NCI-H1105 (cell line): ENCODE measurements at places on chromosomes 12 and 14.

GRCh38 chr12:132474237-132474741 is 15.7 kb upstream of the FBRSL1 start:
- no peak for DNase-seq

DNA sequence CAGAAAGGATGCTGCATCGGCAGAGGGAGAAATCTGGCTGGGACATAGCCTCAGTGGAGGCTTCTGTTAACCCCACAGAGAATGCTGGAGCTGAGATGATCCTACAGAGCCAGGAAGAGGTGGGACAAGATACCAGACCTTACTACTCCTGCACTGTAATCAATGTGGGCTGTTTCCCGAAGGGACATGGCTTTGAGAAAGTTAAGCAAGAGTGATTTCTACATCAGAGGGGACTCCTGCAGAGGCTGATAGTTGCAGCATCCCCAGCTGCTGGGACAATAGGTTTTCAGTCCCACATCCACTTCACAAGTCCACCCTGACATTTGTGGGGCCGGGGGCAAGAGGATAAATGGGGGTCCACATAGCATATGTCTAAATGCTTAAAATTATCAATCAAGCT is 22.5 kb upstream of the CMKLR1 start:
- DNase-seq = no peak

DNA sequence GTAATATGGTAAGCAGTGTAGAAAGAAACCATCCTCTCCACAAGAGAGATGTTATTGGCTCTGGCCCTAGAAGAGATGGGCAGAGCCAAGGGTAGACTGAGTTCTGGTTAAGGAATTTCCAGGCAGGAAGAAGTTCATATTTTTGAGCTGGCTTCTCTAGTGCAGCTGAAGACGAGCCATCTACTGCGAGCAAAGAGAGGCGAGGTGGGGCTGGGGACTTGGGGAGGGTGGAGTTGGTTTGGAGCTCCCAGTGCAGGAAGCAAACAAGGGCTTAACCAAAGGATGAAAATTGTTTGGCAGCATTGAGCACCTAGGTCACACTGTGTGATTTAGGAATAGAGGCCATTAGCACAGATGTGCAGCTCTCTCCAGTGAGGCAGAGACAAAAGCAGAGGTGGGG is 239.6 kb downstream of the ZFP36L1 start:
- DNase-seq = no peak

DNA sequence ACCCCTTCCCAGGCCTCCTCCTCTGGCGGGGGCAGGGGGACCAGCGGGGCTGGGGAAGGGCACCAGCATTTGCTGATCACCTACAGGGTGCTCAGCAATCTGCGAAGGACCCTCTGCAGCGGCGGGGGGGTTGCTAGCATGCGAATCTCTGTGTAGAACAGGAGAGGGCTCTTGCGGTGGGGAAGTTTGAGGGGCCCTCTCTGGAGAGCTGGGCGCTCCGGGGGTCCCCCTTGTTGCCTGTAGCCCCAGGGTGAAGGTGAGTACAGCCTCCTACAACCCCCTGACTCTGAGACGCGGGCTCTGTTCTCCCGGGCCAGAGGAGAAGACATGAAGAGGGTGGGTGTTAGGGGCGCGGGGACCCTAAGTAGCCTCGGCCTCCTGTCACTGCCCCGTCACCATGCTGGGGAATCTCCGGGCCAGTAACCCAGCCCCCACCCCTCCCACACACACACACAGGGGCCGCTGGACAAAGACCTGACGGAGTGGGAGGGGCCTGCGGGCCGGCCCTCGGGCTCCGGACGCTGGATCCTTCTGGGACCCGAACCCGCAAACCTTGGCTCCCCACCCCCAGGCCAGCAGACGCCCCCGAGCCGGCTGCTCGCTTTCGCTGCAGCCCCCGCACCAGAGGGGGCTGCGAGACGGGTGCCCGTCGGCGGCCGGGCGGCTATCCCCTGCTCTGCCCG is 734 bp downstream of the FIGNL2 start:
- DNase-seq = no peak

DNA sequence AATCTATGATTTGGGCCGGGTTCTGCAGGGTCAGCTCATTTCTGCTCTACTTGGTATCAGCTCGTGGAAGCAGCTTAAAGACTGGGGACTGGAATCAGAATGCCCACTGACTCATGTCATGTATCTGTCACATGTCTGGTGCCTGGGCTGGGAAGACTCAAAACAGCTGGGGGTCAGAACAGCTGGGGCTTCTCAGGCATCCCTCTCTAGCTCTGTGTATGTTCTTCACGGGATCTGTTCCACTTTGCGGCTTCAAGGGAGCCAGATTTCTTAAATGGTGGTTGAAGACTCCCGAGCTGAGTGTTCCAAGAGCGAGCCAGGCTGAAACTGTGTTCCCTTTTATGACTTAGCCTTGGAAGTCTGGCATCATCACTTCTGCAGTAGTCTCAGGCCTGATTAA is 11.9 kb downstream of the AEBP2 start:
- DNase-seq = no peak

DNA sequence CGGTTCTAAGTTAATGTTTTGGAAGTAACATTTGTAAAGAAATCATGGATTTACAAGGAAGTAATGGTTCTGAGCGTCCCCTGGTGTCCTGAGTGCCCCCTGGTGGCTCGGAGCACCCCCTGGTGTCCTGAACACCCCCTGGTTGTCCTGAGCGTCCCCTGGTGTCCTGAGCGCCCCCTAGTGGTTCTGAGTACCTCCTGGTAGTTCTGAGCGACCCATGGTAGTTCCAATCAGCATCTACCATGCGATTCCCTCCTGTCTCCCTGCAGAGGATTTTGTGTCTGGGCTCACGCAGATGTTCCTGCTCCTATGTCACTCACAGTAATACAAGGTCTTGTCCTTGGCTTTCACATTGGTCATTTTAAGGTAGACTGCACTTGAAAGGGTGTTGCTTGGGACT is 1352.9 kb downstream of the TMEM121 start:
- DNase-seq = no peak

DNA sequence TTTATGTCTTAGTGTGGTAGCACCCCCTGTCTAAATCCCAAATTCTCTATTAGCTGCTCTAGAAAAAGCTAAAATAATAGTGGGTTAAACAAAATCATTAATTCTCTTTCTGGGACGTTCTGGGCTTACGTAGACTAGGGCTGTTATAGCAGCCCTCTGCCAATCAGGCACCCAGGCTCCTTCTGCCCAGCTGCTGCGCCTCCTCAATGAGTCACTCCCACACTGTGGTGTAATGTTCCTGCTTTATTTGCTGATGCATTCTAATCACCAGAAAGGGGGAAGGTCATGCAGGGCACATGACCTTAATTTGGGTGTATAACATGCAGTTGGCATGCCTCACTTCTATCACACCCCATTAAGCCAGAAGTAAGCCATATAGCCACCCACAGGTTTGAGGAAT is 294.5 kb downstream of the GALC start:
- DNase-seq = no peak

GRCh38 chr12:127620735-127621355 is 646.1 kb upstream of the TMEM132C start:
- peak; percentile 81 for DNase-seq

- DNase-seq = no peak
Measured at GRCh38 chr12:70842136-70842535, 78.4 kb downstream of the PTPRR start.

- DNase-seq = no peak
Measured at GRCh38 chr14:24784981-24785380, 151.0 kb upstream of the GZMB start.

GRCh38 chr14:90699016-90699415 is 117.2 kb downstream of the TTC7B start:
- DNase-seq = no peak

DNA sequence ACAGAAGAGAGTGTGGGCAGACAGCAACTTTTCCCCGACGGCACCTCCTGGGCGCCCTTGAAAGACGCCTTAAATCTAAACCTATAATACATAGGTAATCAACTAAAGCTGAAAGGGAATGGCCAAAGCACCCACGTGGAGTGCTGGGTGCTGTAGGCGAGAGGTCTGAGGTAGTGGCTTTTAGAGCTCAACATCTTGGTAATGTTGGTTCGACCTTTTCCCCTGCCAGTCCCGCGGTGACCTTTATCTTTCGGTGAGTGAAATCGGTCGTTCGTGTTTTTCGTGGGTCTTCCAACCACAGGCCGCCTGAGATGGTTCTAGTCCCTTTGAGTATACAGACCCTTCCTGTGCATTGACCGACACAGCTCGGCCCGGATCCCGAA is 9.1 kb downstream of the OR6S1 start:
- DNase-seq = no peak

- peak; percentile 64 for DNase-seq
Measured at GRCh38 chr14:95065411-95065810, 91.9 kb downstream of the DICER1 start.

DNA sequence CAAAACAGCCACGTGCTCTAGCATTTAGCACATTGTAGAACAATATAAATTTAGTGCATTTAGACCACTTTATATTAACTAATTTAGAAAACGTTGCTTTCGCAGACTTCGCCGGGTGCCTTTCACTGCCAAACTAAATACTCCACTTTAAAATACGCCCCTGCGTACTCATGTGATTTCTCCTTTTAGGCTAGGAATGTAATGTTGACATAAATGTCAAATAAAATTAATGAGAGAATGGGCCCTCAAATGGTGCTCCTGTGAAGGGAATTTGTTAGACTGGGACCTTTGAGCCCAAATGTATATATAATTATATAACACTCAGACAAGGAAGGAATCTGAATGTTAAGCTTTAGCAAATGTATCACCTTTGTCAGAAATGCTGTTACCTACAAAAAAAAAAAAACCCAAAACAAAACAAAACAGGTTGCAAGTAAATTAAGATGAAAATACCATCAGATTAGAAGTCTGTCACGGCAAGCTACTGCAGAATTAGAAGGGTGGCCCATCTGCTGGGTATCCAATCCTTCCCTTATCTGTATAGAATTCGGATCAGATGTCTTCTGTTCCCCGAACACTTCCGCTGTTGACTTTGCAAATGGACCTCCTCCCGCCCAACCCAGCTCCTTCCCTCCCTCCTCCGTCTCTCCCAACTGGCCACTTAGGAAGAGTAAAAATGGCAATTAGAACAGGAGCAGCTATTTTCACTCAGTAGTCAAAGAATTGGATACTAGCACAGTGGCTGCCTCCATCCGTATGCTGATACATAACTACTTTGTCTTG is 159.3 kb upstream of the FOXN3 start:
- no peak for DNase-seq

DNA sequence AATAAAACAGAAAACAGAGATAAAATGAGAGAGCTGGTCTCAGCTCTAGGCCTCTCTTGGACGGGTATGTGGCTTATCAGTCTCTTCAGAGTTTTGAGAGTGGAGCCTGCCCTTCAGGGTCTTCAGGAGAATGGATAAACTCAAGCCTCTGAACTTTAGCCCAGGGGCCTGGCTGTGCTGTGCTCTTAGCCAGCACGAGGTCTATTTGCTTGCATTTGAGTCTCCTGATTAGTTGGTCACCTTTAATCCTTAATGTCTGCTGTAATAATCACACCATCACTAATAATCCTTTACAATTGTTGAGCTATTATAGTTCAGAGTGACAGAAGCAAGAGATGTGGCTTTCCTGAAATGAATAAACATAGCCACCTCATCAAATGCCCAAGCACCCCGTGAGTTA is 24.3 kb downstream of the KRT80 start:
- DNase-seq = no peak

GRCh38 chr14:92959761-92960680 is 37.1 kb downstream of the CHGA start:
- DNase-seq = no peak

DNA sequence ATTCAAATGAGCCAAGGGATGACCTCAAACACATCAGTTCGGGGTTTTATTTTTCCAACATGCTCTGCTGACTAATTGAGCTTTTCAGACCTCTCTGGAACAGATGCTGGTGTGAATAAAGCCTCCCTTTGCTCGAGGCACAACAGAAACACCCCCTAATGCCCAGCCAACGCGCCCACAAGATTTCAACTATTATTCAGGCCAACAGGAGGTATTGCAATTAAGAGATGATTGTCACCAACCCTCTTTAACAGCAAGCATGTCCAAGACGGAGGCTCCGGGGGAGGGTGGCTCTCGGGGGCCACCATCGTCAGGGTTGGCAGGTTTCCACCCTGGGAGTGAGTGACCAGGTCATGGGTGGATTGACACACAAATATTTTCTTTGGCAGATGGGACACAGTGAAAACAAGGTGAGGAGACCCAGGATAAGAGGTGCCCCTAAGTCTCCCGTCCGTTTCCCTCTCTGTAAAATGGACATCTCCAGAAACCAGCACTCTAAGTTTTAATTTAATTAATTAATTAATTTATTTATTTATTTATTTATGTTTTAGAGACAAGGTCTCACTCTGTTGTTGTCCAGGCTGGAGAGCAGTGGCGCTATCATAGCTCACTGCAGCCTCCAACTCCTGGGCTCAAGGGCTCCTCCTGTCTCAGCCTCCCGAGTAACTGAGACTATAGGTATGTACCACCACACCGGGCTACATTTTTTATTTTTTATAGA is 56.1 kb downstream of the MAP1LC3B2 start:
- no peak for DNase-seq

DNA sequence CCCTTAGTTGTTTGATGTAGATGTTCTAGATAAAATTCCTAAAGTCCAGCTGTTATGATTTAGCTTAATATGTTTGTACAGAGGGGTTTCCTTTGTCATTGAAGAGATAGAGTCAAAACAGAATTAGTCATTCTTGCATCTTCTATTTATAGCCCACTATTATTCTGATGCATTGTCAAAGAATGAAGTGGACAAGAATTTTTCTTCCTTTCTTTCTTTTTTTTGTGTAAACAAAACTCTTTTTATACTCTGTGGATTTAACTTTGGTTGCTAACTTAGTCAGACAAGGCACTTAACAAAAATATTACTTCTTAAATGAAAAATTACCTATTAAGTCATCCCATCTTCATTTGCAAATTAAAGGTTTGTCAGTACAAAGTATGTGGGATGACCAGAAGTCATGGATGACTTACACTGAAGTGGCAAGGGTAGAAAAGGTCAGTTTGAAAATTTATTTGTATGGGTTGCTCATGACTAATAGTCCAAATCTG is 215.6 kb upstream of the DDHD1 start:
- no peak for DNase-seq
